ENCODE measurements at places on chromosomes 3 and 15.

GRCh38 chr3:73115806-73116205, 54.3 kb downstream of the EBLN2 start:
- no peak for DNase-seq

DNA sequence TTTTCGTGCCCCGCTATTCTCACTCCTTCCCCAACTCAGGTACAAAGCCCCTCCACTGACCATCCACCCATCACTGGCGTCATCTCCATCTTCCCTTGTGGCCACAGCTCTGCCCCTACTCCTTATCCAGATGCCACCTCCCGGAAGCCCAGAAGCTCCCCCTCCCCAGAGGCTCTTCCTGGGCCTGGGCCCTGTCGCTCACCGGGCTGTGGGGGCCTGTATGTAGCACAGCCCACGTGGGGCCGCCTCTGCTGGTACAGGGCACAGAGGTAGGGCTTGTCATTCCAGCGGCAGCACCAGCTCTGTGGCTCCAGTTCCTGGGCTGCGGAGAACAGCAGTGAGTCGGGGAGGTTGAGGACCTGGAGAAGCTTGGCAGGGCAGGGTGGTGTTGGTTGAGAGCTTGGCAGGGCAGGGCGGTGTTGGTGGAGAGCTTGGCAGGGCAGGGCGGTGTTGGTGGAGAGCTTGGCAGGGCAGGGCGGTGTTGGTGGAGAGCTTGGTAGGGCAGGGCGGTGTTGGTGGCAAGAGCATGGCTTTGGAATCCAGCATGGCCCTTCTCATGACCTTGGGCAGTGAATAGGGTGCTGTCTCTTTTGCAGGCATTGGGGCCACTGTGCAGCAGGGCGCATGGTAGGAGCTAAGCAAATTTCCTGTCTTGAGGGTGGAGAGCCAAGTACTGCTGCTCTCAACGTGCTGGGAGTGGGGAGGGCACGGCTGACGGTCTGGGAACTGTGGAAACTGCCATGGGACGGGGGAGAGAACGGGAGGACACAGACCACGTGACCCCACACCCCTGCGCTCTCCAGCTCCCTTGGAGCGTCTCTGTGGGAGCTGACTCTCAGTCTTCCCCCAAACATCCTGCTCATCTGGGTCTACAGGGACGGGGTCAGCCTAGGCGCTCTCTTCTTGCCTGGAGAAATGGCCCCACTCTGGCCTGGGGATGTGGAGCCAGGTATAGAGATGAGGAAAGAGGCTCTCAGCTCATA, 43.4 kb downstream of the MUC20 start:
- no peak for DNase-seq

DNA sequence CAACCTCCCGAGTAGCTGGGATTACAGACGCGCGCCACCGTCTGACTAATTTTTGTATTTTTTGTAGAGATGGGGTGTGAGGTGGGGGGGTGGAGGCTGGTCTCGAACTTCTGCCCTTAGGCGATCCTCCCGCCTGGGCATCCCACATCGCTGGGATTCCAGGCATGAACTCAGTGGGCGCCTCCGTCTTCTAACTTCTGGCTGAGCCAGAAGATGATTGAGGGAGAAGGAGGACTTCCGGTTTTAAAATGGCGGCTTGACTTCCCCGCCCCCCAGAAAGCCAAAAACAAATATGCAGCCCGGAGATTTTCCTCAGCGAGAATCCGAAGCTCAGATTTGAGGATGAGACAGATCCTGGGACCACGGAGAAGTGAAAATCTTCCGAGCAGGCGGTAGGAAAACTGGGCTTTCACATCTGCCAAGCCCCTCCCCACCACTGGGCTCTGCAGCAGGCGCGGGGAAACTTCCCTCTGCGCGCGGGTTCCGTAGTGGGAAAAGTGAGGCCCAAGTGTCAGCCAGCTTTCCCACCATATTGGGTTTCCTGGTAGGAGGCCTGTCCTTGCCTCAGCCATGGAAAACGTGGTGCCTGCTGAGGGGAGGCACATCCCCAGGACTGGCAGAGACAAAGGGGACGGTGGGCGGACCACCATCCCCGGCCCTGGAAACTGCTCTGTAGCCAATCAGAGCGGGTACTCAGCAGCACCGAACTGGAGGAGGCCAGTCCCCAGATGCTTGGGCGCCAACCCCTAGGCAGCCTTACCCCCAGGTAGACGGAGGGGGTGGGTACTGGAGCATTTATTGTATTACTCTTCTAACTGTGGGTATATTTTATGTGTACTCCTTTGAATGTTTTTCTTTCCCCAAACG, 17.3 kb downstream of the CHST14 start:
- peak; percentile 36 for DNase-seq

- DNase-seq, result no peak
Observed at GRCh38 chr3:58200846-58201355, 9.9 kb downstream of the DNASE1L3 start.

DNA sequence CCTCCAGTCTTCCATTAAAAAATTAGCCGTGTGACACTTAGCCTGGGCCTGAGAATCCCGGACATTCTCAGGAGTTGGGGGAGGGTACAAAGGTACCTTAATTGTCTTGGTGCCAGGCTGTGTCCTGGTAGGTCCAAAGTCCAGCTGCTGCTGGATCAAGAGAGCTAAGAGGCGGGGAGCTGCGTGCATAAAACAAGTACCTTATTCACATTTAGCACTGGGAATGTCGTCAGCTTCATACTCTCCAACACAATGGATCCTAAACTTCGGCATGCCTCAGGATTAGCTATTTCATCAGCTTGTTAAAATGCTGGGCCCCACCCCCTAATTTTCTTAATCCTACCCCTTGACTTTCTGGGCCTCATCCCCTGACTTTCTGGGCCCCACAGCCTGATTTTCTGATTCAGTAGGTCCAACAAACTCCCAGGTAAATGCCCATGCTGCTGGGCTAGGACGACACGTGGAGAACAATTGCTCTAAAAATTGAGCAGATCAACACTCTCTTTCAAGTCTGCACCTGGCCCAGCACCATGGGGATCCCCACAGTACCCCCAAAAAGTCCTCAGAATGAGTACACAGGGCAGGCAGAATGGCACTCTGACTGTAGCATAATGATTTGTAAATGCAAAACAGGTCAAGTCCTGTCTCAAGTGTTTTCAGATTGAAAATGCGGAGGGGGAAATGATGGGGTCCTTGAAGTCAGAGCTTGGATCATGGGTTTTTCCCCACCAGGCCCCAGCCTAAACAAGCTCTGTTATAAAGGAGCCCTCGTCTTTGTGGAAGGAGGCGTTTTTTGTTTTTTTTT, 5.6 kb upstream of the AEN start:
- DNase-seq, result no peak

DNA sequence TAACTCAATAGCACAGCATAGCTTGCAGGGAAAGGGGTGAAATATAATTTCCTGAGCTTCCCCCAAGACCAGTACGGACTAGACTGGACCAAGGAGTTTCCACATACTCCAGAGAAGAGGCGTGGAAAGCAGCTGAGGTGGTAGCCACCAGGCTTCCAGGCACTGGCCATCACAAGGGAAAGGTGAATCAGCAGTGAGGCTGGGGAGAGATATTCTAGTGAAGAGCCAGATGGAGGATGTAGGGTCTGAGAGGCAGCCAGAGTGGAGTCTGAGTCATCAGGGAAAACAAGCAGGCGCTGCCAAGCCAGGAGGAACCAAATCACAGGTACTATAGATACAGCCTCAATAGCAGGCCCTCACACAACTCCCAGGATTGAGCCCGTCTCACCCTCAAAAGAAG, 9.6 kb upstream of the RASA2 start:
- no peak for DNase-seq

DNA sequence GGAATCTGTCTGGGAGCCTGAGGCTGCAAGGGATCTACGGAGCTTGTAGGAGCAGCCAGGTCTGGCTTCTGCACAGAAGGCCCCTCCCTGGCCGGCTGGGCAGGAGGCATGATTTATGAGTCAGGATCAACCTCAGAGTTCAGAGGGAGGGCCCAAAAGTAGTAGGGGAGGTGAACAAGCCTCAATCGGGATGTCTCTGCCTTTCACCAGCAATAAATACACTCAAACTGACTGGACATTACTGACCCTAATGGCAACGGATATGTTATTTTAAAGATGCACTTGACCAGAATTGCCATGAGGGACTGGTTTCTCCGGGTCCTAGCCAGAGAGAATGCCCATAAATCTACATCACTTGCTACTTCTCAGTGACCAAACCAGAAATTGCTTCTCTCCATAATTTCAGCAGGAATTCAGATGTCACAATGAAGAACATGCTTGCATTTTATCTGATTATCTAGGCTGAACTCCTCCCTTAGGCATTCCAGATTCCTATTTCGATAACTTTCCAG, 109.6 kb upstream of the LMOD3 start:
- DNase-seq, result no peak

DNA sequence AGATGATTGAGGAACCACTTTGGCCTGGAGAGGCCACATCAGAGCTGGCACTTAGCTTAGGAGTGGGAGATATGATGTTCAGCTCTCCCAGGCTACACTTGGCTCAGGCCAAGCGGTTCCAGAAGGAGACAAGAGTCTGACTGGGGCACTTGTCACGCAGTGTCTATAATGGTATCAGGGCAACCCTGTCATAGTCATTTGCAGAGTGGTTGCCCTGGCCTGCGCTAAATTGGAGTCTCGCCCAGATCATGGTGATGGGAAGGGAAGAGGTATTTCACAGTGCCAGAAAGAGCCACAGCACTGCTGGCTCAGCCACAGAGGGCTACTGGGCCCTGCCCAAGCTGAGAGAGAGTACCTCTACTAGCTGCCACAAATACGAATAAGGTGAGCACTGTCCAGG, 186.9 kb upstream of the CRBN start:
- DNase-seq, result no peak

GRCh38 chr3:70970171-70970570, 613.4 kb downstream of the FOXP1 start:
- no peak for DNase-seq

- DNase-seq, result no peak
Observed at GRCh38 chr15:80777137-80777536, 2.0 kb upstream of the CEMIP start.

DNA sequence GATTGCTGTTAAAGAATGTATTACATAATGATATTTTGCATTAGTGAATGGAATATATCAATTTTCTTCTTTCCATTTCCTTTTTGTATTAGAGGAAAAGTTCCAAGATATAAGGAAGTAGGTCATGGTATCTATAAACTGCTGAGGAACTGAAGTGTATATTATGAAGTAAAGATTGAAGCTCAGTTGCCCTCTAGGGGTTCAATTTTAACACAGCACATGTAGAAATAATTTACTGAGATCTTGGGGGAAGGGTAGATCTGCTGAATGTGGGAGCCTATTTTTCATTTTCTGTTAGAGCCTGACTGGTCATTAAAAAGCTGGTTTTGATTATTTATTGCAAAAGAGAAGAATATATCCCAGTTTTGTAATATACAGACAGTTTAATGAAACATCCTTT, 45.2 kb downstream of the CMC1 start:
- no peak for DNase-seq

GRCh38 chr3:127073941-127074820, 91.3 kb downstream of the PLXNA1 start:
- no peak for DNase-seq

DNA sequence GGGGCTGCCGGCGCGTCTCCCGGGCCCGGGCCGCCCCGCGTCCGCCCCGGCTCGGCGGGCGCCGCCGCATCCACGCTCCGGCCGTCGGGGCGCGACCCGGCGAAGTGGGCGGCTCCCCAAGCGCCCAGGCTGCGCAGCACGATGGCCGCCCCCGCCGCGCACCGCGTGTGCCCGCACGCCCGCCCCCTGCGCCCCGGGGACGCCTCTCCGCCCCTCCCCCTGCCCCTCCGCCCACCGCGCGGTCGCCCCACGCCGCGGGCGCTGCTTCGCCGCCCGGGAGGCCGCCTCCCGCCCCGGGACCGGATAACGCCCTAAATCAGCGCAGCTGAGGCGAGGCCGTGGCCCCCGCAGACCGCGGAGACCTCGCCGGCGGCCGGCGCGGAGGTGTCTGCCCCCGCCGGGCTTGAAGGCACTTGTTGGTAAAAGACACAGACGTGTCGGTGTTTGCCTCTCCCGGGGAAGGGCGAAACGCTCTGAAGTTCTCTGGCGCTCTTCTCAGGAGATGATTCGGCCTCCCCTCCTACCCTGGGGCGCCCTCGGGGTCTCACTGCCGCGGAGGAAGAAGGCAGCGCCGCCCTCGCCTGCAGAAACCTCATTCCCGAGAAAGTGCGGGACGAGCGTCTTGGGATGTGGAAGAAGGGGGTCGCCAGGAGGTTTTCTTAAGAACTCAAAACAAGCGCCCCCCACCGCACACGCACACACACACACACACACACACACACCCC, at the start of gene BNC1:
BNC1 (minus strand) TSS at position 106 of the 725 bp plus-strand sequence; CDS start at position 70, 36 bp downstream.
- DNase-seq, result peak; percentile 75

DNA sequence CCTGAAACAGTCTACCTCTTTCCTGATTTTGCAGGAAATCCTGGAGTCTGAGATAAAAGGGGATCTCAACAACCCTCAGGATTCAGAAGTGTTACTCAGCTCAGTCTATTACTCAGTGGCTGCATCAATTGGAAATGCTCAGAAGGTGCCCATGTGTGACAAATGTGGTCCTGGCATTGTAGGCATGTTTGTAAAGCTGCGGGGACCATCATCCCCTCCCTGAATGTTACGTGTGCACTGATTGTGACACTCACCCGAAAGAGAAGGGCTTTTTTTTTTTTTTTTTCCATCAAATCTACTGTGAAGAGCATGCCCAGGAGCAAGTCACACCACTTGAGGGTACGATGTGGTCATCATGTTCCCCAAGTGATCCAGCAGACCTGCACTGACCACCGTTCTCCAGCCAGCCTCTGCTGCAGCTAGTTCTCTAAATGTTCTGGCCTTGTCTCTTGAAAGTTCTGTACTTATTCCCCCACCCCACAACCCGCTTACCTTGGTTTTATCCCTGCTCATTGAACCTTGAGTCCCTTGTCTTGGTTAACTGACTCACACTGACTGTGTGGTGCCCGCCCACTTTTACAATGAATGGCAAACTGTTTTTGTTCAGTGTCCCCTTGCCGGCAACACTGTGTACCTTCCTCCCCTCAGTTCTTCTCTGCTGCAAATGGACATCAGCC, 19.8 kb downstream of the ST3GAL6 start:
- no peak for DNase-seq

DNA sequence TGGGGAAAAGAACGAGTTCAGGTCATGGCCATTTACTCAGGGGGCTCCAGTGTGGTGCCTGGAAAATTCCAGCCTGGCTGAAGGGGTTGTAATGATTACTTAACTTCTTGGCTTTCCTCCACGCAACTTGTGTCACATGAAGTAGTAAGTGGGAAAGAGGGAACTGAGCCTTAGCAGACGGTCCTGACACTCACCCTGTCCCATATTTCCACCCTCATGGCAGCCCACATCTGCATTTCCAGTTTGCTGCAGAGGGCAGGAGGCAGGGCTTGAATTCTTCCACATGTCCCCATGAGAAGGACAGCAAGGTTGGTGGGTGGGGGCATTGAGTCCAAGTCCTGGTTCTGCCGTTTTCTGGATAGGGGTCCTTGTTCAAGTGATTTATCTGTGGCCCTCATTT, 7.8 kb upstream of the CAMP start:
- DNase-seq, result no peak

- DNase-seq, result no peak
Observed at GRCh38 chr15:73809728-73810501, 56.8 kb upstream of the INSYN1 start.

DNA sequence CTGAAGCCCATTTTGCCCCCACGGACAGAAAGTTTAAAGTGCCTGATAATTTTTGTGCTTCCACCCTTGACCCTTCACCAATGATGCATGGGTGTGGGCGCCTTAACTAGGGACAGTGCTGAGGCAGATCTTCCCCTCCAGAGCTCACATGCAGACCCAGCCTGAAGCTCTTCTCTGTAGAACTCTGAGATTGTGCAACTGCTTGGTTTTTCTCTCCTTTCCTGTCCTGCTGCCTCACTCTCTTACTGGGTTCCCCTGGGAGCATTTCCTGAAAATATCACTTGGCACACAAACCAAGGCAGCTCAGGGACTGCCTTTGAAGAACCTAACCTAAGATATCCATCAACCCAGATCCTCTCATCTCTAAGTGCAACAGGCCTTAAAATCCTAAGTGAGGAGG, 220.3 kb upstream of the STT3B start:
- no peak for DNase-seq
